Stimulated activated CD4-positive, alpha-beta T cell treated with anti-CD3 and anti-CD28 coated beads, TNF-alpha, amount 100 ng/mL, for 24 hours (primary cell): ENCODE measurements at places on chromosomes 6 and 20.

GRCh38 chr20:7113577-7114466 is 346.3 kb downstream of the BMP2 start:
- DNase-seq = no peak

GRCh38 chr6:71982389-71982788 is 96.0 kb downstream of the RIMS1 start:
- no peak for DNase-seq

- DNase-seq = no peak
Observed at GRCh38 chr6:43608807-43609206, 20.3 kb downstream of the GTPBP2 start.

DNA sequence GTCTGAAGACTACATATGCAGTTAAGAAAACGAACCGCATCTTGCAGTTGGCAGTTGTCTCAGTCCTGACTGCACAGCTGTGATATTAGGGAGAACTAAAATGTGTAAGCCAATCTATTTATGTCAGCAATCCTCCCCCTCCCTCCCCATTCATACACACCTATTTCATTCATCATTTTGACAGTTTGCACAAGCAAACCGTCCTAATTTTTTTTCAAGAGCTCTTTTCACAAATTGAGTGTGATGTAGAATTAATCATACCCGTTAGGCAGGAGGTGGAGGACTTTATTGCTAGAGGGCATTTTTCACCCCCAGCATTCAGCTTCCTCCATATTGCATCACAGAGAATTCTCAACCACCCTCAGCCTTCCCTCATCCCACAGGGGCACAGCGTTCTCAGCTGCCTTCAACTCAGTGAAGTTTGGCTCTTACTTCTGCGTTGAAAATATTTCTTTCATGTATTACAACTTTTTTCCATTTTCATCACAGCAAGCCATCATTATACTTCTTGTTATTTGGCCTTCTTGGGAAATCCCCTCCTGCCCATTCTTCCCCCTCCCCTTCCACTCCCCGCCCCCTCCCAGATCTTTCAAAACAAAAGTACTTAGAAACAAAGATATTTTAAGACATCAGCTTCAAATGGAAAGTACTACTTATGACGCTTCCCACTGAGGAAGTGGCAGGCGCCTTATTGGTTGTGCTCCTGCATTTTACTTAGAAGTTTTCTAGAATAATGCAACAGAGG is 37.5 kb downstream of the NOX3 start:
- DNase-seq = peak; percentile 64

GRCh38 chr6:39050453-39051112 is 2.0 kb downstream of the GLP1R start:
- no peak for DNase-seq

- no peak for DNase-seq
Observed at GRCh38 chr20:635028-635892, 17.7 kb downstream of the SRXN1 start.
